Stimulated activated naive B cell treated with anti-CD40 and anti-IgM and Interleukin-4, amounts not matched to agents 10 μg/mL and 1 μg/mL and 100 μg/mL, for 72 hours (primary cell): ENCODE measurements at places on chromosomes 2 and 18.

DNA sequence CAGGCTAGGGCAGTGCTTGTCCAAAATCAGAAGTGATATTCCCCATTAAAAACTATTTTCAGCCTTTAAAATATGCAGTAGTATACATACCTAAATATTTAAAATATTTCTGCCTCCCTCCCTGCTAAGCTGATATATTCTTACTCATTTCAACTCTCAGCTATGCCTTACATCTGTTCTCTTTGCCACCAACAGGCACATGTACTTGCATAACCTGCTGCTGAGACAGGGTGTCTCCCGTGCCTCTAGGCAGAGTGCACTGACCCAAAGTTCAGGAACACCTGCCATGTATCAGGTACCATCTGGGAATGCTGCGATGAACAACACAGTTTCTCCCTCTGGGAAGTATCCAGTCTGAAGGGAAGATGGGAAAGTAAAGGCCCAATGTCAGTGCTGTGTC lies 91.7 kb downstream of the STK39 start:
- no peak for DNase-seq

DNA sequence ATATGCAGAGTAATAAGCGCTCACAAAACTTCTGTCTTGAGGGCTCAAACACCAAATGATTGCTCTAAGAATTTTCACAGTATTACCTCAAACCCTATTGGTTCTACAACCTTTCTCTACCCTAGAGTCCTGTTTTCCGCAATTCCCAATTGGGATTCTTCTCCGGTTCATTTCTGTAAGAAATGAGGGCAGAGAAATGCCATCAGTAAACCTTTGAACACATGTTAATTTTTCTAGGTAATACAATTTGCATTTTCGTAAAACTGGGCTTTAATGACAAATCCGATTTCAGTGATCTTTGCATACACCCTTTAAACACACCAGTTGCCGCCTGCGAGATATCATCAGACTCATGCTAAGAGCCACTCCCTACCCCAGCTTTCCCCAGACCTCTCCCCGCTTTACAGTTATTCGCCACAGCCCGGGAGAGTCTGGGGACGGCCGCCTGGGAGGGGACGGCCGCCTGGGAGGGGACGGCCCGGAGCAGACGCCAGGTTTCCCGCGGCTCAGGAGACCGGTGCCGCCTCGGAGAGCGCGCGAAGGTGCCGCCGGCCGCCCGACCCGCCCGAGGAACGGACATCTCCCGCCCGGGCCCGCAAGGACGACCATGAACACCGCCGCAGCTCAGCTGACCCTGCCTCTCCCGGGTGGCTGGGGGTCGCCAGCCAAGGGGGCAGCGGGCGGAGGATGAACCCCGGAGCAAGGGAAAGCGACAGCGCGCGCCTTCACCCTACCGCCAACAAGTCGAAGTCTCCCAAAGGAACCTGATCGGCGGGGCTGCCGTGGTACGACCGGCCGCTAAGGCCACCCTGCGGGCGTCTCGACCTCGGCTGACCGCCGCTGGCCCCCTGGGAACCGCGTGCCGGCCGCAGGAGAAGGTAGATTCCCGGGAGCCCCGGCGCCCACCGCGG lies 463 bp downstream of the SMC6 start:
- no peak for DNase-seq

- no peak for DNase-seq
These were observed 216.8 kb upstream of the HNMT start for GRCh38 chr2:137747509-137747908.

DNA sequence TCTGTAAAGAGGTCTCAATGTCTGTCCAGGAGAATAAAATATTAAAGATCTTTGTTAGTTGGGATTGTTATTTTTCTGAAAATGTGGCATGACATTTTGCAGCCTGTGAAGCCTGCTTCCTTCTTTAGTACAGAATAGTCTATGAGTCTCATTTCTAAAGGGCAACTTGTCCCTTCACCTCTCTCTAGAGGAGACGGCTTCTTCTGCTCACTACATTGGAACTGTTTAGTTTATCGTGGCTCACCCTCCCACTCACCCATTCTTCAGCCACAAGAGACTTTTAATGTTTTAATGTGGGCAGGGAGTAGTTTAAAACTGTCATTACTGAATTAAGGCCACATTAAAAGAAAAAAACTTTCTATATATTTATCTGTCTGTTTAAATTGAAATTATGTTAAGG lies 161.0 kb downstream of the BARD1 start:
- no peak for DNase-seq

DNA sequence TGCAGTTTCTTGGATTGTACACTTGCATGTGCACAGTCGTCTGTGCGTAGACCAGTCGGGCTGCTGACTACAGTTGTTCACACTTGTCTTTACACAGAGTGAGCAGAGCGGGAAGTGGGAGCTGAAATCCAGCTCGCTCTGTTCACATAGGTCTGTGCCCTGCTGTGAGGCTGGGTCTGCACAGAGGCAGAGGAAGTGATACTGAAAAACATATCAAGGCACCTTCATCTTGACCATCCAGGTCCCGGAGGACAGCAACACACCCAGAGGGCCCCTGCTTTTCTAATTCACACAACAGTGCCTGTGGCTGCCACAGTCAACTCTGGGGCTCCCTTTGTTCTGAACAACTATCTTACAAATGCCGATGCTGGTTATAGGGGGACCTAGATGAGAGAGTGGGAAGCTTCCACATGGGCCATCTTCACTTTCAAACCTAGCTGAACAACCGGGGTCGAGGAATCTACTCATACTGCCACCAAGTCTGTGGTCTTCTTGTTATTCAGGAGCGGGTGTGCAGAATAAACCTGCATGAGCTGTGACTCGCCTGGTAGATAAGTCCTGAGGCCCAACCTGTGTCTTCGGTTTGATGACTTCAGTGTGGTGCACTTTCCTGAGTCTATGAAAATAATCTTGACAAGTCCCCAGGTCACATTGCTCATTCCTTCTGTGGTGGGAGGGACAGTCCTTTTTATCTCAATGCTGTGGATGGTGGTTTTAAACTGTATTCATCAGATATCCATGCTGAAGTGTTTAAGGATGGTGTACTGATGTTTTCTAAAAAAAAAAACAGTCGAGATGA lies 3.5 kb upstream of the ADNP2 start:
- DNase-seq, result peak; percentile 8

GRCh38 chr2:232973011-232973735 lies 39.9 kb downstream of the NGEF start:
- DNase-seq, result no peak

- DNase-seq, result no peak
These were observed 46.1 kb downstream of the SIGLEC15 start for GRCh38 chr18:45871431-45872084.

DNA sequence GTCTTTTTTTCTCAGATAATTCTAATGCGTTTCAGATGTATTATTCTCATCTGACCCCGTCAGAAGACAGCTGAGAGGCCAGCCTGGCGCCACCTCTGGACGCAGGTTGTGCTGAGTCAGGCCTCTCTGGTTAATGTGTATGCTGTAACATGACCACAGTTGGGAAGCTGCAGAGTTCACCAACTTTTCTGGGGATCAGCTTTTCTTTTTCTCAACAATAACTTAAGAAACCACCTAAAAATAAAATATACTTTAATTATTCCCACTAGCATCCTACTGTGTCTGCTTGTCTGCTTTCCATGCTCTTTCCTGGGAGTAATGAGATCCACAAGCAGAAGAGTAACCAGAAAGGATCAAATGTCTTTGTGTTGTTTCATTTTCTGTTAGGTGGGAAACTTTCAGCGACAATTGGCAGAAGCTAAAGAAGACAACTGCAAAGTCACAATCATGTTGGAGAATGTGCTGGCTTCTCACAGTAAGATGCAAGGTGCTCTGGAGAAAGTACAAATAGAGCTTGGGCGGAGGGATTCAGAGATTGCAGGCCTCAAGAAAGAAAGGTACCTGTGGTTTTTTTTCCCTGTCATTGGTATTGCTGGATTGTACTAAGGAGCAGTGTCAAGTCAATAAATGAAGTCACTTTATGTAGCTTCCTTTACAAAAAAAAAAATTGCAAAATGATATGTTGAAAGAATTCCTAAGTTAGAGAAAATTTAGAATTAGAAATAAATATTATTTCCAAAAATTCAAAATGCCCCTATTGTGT lies 79.8 kb downstream of the CCDC150 start:
- DNase-seq, result no peak

- DNase-seq, result no peak
These were observed 245.0 kb downstream of the PTGR3 start for GRCh38 chr18:74963820-74964446.

GRCh38 chr2:225920621-225921220 lies 521.2 kb downstream of the NYAP2 start:
- DNase-seq, result no peak

GRCh38 chr2:157726946-157727345 lies 98.3 kb upstream of the ACVR1C start:
- no peak for DNase-seq

GRCh38 chr2:25161055-25161781 lies 7.2 kb downstream of the POMC start:
- DNase-seq, result peak; percentile 73

- DNase-seq, result no peak
These were observed 96.1 kb downstream of the DDX1 start for GRCh38 chr2:15687720-15688119.

GRCh38 chr2:226726546-226726945 lies 73.1 kb downstream of the IRS1 start:
- DNase-seq, result no peak

GRCh38 chr2:220463876-220464275 lies 836.4 kb downstream of the SLC4A3 start:
- DNase-seq, result no peak

- no peak for DNase-seq
These were observed 29.4 kb upstream of the RTTN start for GRCh38 chr18:70234667-70235459.

GRCh38 chr2:43448011-43448821 lies 147.6 kb downstream of the THADA start:
- no peak for DNase-seq

DNA sequence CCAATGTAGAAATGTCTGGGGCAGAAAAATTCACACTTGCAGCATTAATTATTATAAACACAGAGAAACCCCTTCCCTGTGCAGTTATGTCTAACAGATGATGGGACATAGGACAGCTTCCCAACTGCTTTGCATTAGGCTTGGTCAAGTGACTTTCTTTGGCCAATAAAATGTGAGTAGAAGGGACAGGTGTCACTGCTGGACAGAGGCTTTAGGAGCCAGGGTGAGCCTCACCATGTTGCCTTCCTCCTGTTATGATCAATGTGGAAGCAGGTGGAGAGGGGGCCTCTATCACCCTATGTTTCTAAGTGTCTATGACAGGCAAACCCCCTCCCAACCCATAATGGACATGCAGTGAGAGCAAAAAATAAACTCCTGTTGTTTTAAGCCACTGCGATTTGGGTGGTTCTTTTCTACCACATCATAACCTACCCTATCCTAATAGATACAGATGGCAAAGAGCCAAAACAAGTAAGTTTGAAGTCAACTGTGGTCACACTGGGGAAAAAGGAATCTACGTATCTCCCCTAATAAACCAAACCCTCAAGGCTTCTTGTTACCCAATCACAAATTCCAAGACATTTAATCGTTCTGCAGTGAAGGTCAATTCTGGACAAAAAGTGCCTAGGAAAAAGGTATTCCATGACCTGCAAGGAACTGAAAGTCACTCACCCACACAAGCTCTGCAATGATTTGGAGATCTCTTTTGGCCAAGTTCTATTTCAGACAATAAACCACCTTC lies 28.6 kb upstream of the POU3F3 start:
- no peak for DNase-seq

GRCh38 chr2:132586101-132586511 lies 83.9 kb downstream of the LYPD1 start:
- DNase-seq, result no peak

GRCh38 chr2:71974846-71975245 lies 172.8 kb downstream of the CYP26B1 start:
- DNase-seq, result no peak

DNA sequence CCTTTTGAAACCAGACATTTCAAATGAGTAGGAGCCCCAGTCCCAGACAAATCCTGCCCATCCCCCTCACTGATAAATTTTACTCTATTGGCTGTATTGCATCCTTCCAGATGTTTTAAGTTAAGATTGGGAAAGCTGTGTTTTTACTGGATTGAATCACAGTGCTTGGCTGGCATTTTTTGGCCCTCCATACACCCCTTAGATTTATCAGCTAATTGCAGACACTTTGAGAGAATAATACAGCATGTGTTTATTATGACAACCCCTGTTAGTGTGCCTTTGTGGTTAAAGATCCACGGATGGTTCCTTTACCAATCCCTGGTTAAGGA lies 74.9 kb downstream of the ANTXR1 start:
- DNase-seq, result no peak

- DNase-seq, result no peak
These were observed 172.9 kb downstream of the SLC8A1 start for GRCh38 chr2:40279001-40279400.

DNA sequence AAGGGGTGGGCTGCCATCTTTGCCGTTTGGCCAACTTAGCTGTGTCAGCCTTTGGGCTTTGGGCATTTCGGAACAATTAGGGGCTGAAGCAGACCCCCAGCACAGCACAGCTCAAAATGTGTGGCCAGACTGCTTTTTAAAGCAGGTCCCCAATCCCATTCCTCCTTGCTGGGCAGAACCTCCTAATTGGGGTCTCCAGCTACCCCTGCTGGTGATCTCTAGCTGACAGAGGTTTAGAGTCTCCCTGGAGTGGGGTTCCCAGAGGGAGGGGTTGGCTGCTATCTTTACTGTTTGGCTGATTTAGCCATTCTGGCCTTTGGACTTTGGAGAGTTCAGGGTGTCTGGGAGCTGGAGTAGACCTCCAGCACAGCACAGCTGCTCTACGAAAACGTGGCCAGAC lies 71.5 kb upstream of the LHCGR start:
- DNase-seq, result no peak

DNA sequence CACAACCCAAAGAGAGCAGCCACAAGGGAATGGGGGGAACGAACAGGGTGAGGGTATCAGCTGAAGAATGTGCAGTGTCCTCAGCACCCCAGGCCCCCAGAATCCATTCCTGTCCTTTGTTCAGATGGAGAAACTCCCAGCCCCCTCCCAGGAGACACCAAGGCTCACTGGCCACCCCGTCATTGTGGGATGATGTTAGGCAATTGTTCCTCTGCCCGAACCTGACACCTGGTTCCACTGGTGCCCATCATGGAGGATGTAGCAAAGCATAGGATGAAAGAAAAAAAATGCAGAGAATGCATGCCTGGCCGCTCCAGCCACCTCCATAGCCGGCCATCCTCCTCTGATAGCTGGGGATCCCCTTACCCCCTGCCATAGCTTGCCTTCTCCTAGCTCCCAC lies 197.3 kb upstream of the TWIST2 start:
- DNase-seq, result no peak

DNA sequence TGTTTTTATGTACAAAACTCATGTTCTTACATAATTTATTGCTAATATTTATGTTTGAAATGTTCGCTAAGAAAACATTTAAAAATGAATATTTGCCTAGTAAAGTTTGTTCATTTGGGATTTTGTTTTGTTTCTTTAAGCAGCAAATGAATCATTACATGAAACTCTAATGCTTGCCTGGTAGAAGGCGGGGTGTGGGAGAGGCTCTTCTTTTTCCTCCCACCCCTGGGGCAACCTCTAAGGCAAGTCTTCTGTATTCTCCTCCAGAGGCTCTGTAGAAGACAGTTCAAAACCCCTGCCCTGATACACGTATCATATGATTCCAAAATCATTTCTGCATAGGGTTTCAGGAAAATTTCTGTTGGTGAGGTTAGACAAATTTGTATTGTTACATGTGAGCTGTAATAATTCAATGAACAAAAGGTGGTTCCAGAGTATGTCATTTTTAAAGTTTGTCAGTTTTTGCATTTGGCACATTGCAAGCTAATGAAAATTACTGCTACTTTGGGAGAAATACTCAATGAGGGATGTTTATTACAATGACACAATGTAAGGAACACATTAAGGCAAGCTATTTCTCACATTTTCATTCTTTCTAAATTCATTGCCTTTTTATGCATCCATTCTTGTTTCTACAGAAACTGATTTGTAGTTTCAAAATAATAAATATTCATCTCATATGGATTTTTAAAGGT lies 302.3 kb upstream of the UBE2E3 start:
- DNase-seq, result no peak
